ENCODE measurements at places on chromosomes 7 and 10.

DNA sequence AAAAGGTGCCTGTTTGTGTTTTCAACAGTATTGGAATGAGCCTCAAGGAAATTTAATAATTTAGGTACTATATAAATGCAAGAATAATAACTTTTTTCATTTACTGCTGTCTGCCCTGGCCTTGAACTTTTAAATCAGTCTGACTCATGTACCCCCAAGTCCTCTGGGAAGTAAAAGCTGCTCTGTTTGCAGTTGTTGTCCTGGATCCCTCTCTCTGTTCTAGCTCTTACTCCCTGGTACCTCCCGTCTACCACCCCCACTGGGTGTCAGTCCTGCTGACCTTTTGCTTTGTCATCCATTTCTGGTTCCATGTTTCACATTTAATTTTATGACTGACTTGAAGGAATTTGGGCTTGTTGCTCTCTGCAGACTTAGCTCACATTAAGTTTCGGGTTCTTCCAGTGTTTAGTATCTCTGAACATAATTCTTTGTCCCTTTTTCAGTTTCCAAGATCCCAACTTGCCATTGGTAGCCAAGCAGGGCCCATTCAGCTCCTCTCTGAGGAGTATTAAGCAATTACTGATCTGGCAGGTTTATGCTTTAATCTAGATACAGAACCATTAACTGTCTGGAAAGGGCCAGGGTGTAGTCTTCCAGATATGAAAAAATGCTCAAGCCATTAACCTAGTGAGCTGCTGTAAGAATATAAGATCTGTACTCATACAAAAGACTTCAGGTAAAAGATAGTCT, 208.7 kb upstream of the FAM3C start:
- no peak for DNase-seq

DNA sequence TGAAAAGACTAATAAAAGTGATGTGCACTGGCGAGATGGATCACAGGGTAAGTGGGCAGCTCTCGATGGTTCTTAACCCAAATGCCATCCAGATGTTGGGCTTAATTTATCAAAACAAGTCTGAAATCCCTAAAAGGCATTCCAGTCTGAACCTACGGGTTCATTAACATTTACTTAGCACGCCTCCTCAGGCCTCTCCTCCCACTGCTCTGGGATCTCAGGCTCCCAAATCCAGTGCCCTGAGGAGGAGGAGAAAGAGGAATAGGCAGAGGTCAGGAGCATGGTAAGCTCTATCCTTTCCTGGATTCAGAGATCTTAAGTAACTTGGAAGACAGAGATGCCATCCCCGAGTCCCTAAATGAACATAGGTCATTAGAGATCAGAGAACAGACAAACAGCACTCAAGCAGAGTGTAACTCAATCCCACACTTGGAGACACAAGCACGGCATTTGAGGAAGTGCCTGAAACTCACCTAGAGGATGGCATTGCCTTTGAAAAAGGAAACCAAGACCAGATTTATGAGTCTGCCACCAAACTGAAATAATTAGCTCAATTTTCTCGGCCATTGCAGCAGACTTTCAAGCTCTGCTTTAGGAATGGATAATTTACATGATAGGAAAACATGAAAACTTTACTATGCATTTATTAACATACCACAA, 140.9 kb downstream of the CXCL12 start:
- no peak for DNase-seq

DNA sequence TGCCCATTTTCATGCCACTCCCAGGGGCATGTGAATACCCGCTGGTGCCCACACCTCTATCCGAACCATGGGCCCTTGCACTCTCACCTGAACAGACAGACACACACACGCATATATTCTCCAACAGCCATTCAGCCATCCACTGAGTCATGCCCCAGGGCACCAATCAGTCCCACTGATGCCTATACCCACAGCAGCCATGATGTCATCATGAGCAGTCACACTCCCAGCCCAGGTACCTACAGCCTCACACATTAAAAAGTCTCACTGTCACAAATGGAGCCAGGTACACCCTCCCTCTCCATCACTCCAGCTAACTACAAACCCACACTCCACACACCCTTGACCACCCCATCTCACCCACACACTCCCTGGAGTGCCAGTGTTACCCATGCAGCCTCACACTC, 12.2 kb downstream of the VSIR start:
- DNase-seq: no peak

DNA sequence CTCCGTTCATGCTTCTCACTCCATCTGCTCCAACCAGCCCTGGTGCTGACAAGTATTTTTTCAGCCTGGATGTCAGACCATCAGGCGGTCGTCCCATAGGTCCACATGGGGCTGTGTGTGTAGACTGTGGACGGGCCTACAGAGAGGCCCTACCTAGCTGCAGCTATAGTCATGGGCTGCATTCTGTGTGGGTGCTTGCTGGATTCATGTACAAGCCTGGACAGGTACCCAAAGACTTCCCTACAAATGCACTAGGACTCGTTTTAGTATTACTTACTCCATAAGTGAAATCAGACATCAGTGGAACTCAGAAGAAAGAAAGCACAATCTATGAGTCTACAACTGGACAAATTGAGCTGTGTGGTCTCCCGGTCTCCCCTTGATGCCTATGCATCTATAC, 146.8 kb downstream of the PKD1L1 start:
- DNase-seq: no peak

GRCh38 chr10:12729885-12730284, 271.6 kb downstream of the CCDC3 start:
- peak; percentile 37 for DNase-seq

DNA sequence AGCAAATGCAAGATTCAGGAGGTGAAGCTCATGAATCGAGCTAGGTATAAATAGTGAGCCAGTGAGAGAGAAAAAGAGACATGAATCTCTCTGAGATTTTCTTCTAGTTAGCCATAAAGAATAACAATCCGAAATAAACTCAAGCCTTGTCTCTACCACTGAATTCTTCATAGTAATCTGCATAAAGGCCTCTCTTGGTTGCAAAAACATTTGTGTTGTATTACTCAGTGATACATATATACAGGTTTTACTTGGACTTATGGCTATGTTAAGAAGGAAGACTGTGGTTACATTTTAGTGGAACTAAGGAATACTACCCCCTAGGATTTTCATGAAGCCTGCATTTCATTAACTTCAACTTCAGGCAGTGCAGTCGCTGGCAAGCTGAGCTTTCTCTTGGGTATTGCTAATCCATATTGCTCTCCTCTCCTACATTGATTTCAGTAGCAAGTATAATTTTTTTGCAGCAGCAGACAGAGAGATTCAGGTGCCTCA, 72.7 kb upstream of the TRIL start:
- no peak for DNase-seq

- no peak for DNase-seq
These were observed 895 bp upstream of the ZNF804B start for GRCh38 chr7:88758381-88759229.

DNA sequence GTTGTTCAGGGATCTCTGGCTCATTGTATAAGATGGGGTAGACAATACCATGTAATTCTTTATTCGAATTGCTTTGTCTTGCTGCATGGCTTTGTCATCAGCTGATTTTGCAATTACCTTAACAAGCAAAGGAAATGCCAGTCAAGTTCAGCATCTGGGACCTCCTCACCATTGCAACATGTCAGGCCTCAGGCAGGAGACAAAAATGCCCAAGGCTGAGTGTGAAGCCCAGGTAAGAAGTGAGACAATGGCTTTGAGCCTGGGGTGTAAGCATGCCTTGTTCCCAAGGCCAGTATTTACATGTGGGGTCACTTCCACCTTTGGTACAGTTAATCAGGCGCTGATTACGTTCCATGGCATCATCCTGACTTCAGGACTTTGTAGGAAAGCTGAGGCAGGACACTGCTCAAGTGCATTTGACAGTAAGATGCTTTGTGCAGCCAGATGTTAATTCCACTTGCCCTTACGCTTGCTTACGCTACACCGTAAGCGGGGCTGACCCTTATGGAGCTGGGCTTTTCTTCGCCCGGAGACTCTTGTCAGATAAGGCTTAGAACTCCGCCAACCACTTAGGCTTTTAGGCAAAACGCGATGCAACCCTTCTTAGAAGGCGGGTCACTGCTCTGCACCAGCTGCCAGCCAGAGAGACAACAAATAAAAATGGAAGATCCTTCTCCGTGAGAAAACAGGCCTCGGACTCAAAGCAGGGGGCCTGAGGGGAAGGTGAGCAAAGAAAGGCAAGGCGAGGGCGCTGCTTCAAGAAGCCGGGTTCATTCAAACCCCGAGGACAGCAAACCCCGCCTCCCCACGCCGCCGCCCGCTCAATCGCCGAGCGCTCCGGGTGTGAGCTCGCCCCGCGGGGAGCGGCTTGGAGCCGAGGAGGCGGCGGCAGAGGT, 1.3 kb upstream of the SP4 start:
- DNase-seq: peak; percentile 82

- no peak for DNase-seq
These were observed 88.3 kb downstream of the FAM107B start for GRCh38 chr10:14686356-14686755.

DNA sequence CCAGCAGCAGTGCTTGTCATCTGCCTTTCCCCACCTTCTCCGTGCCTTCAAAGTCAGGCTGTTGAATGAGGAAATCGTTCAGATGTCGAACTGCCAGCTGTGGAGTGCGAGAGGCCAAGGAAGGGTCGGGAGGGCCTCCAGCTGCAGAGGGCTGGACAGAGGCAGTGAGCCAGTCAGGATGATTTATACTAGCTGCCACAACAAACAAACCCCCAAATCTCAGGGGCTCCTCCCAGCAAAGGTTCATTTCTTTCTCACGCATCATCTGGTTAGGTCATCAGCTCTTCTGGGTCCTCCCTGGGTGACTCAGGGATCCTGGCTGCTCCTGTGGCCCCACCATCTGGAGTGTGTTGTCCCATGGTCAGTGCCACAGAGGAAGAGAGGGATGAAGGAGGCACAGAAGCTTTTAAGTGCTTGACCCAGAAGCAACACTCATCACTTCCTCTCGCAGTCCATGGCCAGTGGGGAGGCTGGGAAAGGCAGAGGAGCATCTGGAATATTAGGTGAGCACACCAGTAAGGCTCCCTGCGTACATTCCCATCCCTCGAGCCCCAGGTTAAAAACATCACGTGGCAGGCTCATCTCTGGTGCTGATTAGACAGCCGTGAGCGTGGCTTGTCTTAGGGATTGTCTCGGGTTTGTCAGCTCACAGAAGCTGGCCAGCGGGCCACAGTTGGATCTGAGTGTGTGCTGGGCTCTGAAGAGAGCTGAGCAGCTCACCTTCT, 140.7 kb downstream of the RGS10 start:
- no peak for DNase-seq

DNA sequence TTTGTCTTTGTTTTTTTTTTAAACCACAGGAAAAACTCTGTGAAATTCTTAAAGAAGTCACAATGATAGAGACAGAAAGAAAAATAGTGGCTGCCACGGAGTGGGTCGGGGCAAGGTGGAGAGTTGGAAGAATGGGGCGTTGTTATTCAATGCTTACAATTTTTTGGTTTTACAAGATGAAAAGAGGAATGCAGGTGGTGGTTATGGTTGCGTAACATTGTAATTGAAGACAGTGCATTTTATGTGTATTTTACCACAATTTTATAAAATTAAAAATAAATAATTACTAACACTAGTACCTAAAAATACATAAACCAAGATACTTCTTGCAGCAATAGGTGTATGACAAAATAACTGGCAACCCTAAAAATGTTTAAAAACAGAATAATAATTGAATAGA, 76.9 kb upstream of the VOPP1 start:
- no peak for DNase-seq

DNA sequence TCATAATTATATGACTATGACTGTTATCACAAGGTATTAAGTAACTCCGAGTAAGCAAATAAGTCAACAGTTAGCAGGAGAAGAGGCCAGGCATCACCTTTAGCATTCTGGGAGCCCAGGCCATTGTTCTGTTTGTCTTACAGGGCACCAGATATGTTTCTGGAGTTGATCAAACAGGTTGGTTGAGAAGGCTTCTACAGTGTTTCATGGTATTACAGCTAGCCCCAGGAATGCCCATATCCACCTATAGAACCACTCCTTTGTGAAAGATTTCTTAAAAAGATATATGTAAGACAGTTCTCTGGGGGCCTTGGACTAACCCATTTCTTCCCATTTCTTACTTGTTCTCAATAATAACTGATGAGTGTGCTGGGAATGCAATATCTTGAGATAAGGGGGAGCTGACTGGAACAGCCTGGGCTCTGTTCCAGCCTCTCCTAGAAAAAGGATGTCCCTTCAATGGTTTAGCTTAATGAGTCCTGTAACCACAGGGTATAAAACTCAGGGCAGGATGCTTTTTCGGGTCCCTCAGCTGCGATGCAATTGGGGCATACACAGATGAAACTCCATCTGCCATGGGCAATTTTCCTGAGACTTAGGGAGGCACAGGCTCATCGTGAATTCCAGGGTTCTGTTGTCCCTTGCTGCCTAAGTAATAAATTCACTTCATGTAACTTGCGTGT, 286.4 kb downstream of the BAMBI start:
- no peak for DNase-seq

GRCh38 chr10:13632884-13633440, 46.2 kb downstream of the PRPF18 start:
- DNase-seq: no peak

DNA sequence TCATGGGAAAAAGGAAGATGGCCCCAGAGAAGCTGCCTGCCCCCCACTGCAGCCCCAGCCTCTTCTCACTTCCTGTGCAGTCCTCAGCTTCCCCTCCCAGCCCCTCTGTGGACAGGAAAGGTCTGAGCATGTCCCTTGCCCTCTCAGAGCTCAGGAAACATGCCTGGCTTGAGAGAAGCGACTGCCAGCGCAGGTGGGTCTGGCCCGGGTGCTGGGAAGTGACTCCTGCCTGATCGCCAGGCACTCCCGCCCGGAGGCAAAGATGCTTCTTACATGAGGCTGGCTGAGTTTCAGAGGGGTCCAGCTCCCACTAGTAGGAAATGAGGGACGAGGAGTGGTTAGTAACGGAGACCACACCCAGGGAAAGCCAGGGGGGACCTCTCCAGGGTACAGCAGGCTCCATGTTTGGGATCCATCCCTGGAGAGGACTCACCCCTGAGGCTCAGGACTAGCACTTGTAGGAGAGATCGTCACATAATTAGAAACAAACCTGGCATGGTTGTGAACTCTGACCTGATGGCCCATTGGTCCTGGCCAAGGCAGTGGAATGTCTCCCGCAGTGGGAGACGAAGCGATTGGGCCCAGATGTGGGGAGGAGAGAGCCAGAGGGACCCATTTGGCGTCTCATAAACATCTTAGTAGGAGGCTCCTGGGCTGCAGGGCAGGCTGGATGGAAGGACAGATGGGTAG, 12.3 kb downstream of the ELN start:
- DNase-seq: no peak

DNA sequence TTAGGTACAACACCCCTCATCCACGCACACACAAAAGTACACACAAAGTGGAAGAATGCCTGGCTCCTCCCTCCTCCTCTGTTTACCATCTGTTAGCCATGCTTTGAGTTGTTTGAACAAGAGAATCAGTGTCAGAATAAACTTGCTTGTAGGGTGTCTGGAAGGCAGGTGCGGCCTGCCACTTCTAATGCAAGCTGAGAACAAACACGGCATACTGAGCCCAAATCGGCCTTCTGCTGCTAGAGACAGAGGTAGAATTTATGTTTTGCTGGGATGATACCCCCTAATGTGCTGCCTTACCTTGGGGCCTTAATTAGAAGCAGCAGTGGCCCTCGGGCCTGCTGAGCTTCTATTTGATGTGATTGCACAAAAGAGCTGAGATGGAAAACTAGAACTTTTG, 24.9 kb upstream of the FAM180A start:
- no peak for DNase-seq

GRCh38 chr7:40716052-40716451, 581.2 kb downstream of the SUGCT start:
- DNase-seq: no peak

Data from erythroblast (primary cell).